ENCODE measurements at places on chromosomes 11 and 22. TPM values are rescaled to one million over a fixed set of nuclear protein-coding genes. Genes with fewer than 3 reads are reported as not detected.

- no peak for DNase-seq
- H3K27ac ChIP-seq = peak overlapping the region; percentile 81
- H3K36me3 ChIP-seq = no peaks in the 10 kb centered on the region
- no peaks in the 10 kb centered on the region for H3K27me3 ChIP-seq
- H3K4me1 ChIP-seq = peaks cover 7% of the 10 kb centered on the region
- no peak overlapping the region for H3K4me3 ChIP-seq
Measured at GRCh38 chr11:46293641-46294103, 16.2 kb downstream of the CREB3L1 start.

Gene RTN4RL2
- total RNA-seq = 1.7 TPM

Gene LRRC4C
- not detected for total RNA-seq

- no peaks in the 10 kb centered on the region for H3K4me1 ChIP-seq
- no peak for DNase-seq
- no peaks in the 10 kb centered on the region for H3K27me3 ChIP-seq
- no peak overlapping the region for H3K4me3 ChIP-seq
- no peak overlapping the region for H3K27ac ChIP-seq
- no peaks in the 10 kb centered on the region for H3K36me3 ChIP-seq
Measured at GRCh38 chr11:115893461-115894099, 389.4 kb upstream of the CADM1 start.

DNA sequence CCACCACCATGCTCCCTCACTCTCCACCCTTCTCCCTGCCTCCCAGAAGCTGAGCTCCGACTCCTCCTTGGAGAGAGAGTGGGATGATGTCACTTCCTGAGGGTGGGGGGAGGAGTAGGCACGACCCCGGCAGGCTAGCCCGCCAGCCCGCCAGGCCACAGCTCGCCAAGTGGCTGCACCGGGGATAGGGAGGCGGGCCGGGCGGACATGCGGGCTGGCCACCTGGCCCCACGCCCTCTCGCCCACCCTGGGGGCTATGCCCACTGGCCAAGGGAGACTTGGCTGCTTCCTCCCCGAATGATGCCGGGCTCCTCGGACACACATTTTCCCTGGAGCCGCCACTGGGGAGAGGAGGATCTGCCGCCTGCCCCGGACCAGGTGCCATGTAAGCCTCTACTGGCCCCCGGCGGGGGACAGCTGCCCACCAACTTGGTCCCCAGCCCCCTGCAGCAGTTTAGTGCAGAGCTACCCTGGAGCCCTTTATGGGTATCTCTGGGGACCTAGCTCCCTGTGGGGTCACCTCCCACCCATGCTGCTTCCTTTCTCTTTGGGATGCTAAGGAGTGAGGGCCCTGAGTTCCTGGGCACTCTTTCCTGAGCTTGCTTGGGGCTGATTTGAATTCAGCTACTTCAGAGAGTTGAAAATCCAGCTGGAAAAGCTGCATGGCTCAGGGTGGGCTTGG, 33.7 kb upstream of the MYRF start:
- H3K36me3 ChIP-seq = no peaks in the 10 kb centered on the region
- peak overlapping the region; percentile 64 for H3K27ac ChIP-seq
- DNase-seq = peak; percentile 78
- H3K4me1 ChIP-seq = no peaks in the 10 kb centered on the region

- no peaks in the 10 kb centered on the region for H3K36me3 ChIP-seq
- no peak overlapping the region for H3K27ac ChIP-seq
- no peaks in the 10 kb centered on the region for H3K27me3 ChIP-seq
Measured at GRCh38 chr22:44129619-44129976, 51.1 kb upstream of the PARVG start.

DNA sequence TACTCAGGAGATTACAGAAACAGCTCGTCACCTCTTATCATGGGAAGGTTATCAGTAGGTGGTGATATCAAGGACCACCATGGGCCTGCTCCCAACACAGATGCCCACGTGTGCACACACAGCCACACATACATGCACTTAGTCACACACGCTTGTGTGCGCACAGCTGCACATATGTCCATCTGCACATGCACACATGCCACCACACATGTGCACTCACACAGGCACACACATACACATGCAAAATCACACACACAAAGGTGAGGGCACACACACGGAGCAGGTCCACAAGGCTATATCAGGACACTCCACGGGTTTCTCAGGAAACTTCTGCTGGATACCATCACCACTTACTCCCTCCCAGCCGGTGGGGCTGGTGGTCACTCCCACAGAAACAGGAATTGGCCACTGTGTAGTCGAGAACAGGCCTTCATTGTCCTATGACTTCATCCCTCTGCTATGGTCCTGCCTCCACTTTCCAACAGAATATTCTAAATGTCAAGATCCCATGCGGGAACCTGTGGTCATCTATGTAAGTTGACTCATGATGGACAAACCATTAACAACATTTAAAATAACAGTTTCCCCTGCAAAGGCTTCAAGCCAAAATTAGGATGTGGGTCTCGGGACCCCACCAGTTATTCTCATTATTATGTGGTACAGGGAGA, 2.2 kb downstream of the C11orf24 start:
- H3K27ac ChIP-seq = no peak overlapping the region
- H3K4me3 ChIP-seq = no peak overlapping the region
- peaks cover 10% of the 10 kb centered on the region for H3K4me1 ChIP-seq
- no peak for DNase-seq
- H3K36me3 ChIP-seq = no peaks in the 10 kb centered on the region

GRCh38 chr11:126415128-126415527, 59.6 kb downstream of the ST3GAL4 start:
- H3K27ac ChIP-seq = peak overlapping the region; percentile 83
- no peaks in the 10 kb centered on the region for H3K36me3 ChIP-seq
- DNase-seq = peak; percentile 90
- no peak overlapping the region for H3K4me3 ChIP-seq
- peaks cover 17% of the 10 kb centered on the region for H3K4me1 ChIP-seq

GRCh38 chr11:129234978-129235377, 42.9 kb upstream of the ARHGAP32 start:
- no peaks in the 10 kb centered on the region for H3K36me3 ChIP-seq
- no peak overlapping the region for H3K27ac ChIP-seq
- no peaks in the 10 kb centered on the region for H3K4me1 ChIP-seq
- no peaks in the 10 kb centered on the region for H3K27me3 ChIP-seq

Gene OLFML1
- 111 TPM for total RNA-seq

- H3K4me1 ChIP-seq = no peaks in the 10 kb centered on the region
- H3K36me3 ChIP-seq = no peaks in the 10 kb centered on the region
- no peaks in the 10 kb centered on the region for H3K27me3 ChIP-seq
- H3K4me3 ChIP-seq = no peak overlapping the region
- H3K27ac ChIP-seq = no peak overlapping the region
- no peak for DNase-seq
Measured at GRCh38 chr22:17990147-17990546, 34.2 kb downstream of the MICAL3 start.

- no peak overlapping the region for H3K4me3 ChIP-seq
- no peaks in the 10 kb centered on the region for H3K27me3 ChIP-seq
- H3K36me3 ChIP-seq = no peaks in the 10 kb centered on the region
Measured at GRCh38 chr11:72583616-72584292, 90.5 kb downstream of the PDE2A start.

Gene SERPING1
- total RNA-seq = 39.3 TPM

GRCh38 chr11:91773090-91773489, 451.5 kb upstream of the FAT3 start:
- DNase-seq = no peak
- H3K27ac ChIP-seq = no peak overlapping the region
- H3K36me3 ChIP-seq = no peaks in the 10 kb centered on the region
- no peaks in the 10 kb centered on the region for H3K4me1 ChIP-seq
- no peaks in the 10 kb centered on the region for H3K27me3 ChIP-seq

- no peak for DNase-seq
- H3K4me1 ChIP-seq = no peaks in the 10 kb centered on the region
- H3K27me3 ChIP-seq = no peaks in the 10 kb centered on the region
- H3K27ac ChIP-seq = no peak overlapping the region
- no peaks in the 10 kb centered on the region for H3K36me3 ChIP-seq
Measured at GRCh38 chr11:18676803-18677202, 21.8 kb upstream of the TMEM86A start.

GRCh38 chr22:18130018-18130417, 19.4 kb downstream of the TUBA8 start:
- H3K4me1 ChIP-seq = no peaks in the 10 kb centered on the region
- peak; percentile 12 for DNase-seq
- H3K27me3 ChIP-seq = no peaks in the 10 kb centered on the region
- no peak overlapping the region for H3K4me3 ChIP-seq
- H3K36me3 ChIP-seq = no peaks in the 10 kb centered on the region

Gene GTSE1
- 0.21 TPM for total RNA-seq

Gene KCNA4
- not detected for total RNA-seq

DNA sequence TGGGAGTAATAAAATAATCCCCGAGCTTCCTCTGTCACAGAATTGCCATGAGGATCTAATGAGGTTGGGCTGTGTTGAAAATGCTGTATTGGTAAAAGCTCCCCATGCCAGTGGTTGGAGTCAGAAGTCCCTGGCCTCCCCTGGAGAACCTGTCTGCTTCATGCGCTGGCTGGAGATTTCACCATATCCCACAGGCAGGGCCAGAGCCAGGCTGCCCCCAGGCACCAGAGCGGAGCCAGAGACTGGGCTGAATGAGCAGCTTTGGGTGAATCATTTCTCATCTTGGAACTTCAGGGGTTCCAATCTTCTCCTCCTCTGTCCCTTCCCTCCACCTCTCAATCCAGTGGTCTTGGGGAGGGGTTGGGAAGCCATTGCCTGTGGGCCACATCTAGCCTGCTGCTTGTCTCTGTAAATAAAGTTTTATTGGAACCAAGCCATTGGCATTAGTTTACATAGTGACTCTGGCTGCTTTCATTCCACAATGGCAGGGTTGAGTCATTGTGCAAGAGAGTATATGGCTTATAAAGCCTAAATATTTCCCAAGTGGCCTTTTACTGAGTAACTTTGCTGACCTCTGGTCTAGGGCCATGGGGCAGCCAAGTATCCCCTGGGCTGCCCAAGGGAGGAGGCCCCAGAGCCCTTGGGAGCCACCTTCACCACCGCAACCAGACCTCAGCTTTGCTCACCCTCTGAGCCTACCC, 35.2 kb downstream of the LRRC10B start:
- H3K36me3 ChIP-seq = no peaks in the 10 kb centered on the region
- H3K27me3 ChIP-seq = no peaks in the 10 kb centered on the region
- no peaks in the 10 kb centered on the region for H3K4me1 ChIP-seq
- H3K4me3 ChIP-seq = no peak overlapping the region

GRCh38 chr22:39313258-39314001, 6.0 kb downstream of the RPL3 start:
- DNase-seq = no peak
- peaks cover 31% of the 10 kb centered on the region for H3K4me1 ChIP-seq
- no peak overlapping the region for H3K27ac ChIP-seq
- H3K36me3 ChIP-seq = no peaks in the 10 kb centered on the region
- H3K27me3 ChIP-seq = no peaks in the 10 kb centered on the region

Gene FAM76B
- total RNA-seq = 32.1 TPM

DNA sequence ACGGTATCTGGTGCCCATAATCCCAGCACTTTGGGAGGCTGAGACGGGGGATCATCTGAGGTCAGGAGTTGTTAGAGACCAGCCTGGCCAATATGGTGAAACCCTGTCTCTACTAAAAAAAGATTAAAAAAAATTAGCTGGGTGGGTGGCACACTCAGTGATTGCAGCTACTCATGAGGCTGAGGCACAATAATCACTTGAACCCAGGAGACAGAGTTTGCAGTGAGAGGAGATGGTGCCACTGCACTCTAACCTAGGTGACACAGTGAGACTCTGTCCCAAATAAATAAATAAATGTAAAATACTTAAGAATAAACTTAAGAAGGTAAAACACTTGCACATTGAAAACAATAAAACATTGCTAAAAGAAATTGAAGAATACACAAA, 90.4 kb downstream of the ZNF280B start:
- DNase-seq = no peak
- H3K4me3 ChIP-seq = no peak overlapping the region
- H3K36me3 ChIP-seq = no peaks in the 10 kb centered on the region
- no peaks in the 10 kb centered on the region for H3K27me3 ChIP-seq
- H3K27ac ChIP-seq = no peak overlapping the region
- no peaks in the 10 kb centered on the region for H3K4me1 ChIP-seq

Gene LRRC74B
- total RNA-seq = 0.14 TPM

DNA sequence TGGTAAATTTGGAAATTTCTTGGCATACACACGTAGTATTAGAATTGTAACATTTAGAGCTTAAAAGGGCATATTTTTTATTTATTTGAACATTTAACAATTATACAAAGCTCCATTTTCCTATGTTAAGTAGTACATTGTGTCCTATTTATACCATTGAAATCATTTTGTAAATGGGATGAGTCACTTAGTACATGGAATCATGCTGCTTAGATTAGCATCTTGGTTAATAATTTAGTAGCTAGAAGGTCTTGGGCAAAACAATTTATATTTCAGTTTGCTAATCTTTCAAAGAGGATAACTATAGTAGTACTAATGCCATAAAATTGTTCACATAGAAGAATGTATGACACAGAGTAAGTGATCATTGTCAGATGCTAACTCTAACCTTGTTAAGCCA, 450.1 kb upstream of the LUZP2 start:
- DNase-seq = no peak
- no peak overlapping the region for H3K27ac ChIP-seq
- no peaks in the 10 kb centered on the region for H3K27me3 ChIP-seq
- no peaks in the 10 kb centered on the region for H3K4me1 ChIP-seq
- no peaks in the 10 kb centered on the region for H3K36me3 ChIP-seq
- no peak overlapping the region for H3K4me3 ChIP-seq

DNA sequence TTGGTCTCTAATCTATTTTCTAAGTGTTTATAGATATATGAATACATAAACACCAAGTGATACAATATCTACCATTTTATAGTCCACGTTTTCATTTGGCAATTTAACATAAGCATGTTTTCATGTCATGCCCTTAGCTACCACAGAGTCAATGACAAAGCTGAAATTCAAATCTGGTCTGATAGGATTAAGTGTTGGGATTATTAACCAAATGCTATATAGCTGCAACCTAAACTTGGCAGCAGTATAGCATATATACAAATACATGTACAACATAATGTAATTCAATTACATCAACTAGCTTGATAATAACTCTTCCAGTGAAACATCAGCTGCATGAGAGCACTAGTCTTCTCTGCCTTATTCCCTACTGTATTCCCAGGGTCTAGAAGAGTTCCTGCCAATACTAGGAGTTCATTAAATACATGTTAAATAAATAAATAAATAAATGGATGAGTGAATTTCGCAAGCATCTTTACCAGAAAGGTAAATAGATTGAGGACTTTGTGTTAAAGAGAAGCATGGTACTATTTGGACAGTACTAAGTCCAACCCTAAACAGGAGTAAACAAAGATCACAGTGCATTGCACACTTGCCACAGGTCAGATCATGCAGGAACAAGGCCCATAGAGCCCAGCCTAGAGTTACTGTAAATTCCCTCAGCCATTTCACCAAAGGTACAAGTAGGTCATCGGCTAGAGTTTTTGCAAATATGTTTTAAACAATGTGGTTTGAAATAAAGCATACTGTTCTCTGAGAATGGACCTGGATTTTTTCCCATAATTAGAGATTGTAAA, 12.8 kb downstream of the SAA4 start:
- H3K4me1 ChIP-seq = no peaks in the 10 kb centered on the region
- DNase-seq = no peak
- H3K36me3 ChIP-seq = no peaks in the 10 kb centered on the region
- no peak overlapping the region for H3K27ac ChIP-seq
